ENCODE measurements at places on chromosomes 3 and 15.

GRCh38 chr3:183128709-183129108, 29.4 kb upstream of the MCCC1 start:
- DNase-seq = no peak

DNA sequence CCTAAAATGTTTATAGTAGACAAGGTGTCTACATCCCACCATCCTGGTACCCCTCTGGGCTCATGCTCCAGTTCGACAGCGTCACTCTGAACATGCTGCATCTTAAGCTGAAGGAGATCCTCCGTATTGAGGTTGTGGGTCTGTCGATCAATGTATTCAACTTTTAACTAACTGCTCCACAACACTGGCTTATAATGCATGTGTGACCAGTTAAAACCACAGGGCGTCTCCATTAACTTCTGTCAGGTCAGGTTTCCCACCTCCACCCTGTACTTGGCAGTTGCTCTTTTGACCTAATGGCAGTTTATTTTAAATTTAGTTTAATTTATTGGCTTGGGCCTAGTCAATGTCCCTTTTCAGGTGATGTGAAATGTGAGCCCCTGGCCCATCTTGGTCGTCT, 17.8 kb upstream of the RARRES1 start:
- no peak for DNase-seq

DNA sequence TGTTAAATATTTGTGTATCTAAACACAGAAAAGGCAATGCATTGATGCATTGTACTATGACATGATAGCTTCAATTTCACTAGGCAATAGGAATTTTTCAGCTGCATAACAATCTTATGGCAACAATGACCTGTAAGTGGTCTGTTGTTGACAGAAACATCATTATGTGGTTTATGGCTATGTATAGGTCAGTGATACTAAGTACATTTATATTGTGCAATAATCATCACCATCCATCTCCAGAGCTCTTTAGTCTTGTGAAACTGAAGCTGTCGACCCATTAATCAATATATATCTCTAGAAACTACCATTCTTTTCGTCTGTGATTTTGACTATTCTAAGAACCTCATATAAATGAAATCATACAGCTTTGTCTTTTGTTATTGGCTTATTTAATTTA, 200.1 kb upstream of the ZNF717 start:
- no peak for DNase-seq

GRCh38 chr3:15795651-15796308, 2.0 kb downstream of the ANKRD28 start:
- no peak for DNase-seq

- DNase-seq = peak; percentile 45
Observed at GRCh38 chr3:182792901-182793662, at the start of gene ATP11B. Gene ATP11B, plus strand, starts transcription at chr3:182793504. Its CDS starts 256 bp downstream, at chr3:182793760.

DNA sequence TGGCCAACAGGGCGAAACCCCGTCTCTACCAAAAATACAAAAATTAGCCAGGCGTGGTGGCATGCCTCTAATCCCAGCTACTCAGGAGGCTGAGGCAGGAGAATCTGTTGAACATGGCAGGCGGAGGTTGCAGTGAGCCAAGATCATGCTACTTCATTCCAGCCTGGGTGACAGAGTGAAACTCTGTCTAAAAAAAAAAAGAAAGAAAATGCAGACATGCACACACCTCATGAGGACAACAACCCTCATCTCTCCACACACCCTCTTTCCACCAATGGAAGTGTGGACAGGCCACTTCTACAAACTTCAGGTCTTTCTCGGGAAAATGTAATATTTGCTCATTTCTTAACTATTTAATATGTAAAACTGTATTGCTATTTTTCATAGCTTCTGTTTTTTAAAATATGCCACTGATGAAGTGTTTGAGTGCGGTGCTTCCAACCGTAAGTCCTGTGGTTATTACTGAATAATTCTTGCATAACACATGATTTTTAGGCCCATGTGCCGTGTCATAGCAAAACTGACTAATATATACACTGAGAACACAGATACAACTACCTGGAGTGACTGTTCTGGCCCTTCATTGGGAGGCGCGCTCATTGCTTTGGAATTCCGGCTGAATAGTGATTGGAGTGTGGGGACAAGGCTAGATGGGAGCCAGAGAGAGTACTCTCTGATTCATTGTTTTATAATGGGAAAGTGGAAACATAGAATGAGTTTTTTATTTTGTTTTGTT, 23.1 kb downstream of the LRRC31 start:
- DNase-seq = no peak

- no peak for DNase-seq
Observed at GRCh38 chr3:16251316-16252085, 13.2 kb downstream of the DPH3 start.

GRCh38 chr15:61401903-61402698, 173.0 kb upstream of the RORA start:
- no peak for DNase-seq

- DNase-seq = no peak
Observed at GRCh38 chr3:107076946-107077345, 300.3 kb upstream of the CCDC54 start.

DNA sequence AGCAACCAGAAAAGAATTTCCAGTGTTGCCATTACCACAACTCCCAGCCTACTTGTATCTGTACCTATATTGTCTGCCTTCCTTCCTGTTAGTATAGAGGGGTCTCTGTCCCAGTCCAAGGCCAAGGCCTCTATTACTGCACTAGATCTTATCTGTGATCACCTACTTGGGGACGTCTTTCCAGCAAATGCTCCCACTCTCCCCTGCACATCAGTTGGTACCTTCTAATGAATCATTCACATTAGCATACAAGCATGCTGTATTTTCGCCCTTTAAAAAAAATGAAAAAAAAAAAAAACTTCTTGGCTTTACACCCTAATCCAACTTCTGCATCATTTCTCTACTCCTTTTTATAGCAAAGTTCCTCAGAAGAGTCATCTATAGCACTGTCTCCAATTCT, 4.8 kb upstream of the AVEN start:
- no peak for DNase-seq

All from NCI-H1417 treated with DMSO at 0.1 percent for 48 hours (cell line).